ENCODE measurements at places on chromosomes 16 and 17.
A peak's percentile ranks its signal among the peaks of the same experiment; 100 is the strongest.

DNA sequence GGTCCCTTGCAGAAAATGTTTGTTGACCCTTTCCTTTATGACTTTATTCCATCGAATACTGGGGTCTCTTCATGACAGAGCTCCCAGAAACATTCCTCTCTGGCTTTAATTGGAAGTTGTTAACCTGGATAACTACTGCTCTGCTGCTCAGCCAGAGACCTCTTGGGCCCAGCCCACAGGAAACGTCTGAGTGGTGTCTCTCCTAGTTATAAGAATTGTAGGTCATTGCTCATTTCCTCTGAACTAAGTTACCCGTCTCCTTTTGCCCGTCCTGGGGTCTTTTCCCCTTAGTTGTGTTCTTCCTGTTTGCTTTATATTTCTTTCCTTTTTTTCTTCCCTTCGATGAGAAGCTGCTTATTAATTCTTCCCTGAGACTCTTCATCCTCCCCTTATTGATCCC, 9.0 kb downstream of the MAP2K6 start:
- no peak for DNase-seq

DNA sequence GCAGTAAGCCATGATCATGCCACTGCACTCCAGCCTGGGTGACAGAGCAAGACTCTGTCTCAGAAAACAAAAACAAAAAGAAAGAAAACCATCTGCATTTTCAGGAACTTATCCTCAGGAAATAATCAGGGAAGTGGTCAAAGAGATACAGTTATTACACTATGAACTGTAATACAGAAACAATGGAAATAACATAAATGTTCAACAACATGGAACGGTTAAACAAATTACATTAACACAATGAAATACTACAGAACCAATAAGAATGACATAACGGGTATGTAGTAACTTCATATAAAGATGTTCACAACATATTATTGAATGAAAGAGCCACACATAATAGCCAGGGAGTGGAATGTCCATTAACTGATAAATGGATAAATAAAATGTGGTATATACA, 6.7 kb downstream of the BBS2 start:
- DNase-seq: no peak

DNA sequence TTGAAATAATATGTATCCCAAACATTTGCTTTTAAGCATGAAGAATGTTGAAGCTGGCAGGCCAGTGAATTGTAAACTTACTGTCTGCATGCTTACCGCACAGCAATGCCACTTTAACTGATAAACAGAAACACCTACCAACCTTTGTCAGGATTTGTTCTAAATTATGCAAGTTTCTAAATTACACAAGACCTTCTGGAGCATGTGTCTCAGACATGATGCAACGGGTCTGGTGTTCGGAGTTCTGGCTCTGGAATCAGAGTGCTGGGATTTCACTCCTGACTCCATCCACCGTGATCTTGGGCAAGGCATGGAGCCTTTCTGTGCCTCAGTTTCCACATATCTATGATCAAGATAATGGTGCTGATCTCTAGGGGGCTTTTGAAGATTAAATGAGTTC, 111.2 kb downstream of the CCT6B start:
- peak; percentile 40 for DNase-seq

GRCh38 chr16:17011712-17012111, 459.0 kb downstream of the XYLT1 start:
- DNase-seq: no peak

- DNase-seq: peak; percentile 26
These were observed 59.1 kb downstream of the WSB1 start for GRCh38 chr17:27353033-27353460.

GRCh38 chr16:30766933-30767284, 4.8 kb downstream of the RNF40 start:
- DNase-seq: no peak

DNA sequence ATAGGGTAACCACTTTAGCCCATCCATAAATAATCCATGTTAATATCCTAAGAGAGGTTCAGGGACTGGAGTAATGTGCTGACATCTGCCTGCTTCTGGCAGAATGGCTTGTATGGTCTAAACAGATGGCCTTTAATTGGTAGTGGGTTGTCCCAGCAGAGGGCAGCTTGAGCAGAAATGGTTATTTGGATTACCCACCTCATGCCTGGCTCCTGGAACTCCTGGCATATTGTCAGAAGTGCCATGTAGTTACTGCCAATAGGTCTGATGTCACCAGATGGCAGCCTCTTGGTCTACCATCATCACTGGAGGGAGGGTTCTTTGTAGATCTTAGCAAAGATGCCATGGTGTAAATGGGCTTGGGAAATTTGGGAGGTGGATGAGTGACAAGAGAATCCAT, 157.5 kb upstream of the SOX9 start:
- no peak for DNase-seq

DNA sequence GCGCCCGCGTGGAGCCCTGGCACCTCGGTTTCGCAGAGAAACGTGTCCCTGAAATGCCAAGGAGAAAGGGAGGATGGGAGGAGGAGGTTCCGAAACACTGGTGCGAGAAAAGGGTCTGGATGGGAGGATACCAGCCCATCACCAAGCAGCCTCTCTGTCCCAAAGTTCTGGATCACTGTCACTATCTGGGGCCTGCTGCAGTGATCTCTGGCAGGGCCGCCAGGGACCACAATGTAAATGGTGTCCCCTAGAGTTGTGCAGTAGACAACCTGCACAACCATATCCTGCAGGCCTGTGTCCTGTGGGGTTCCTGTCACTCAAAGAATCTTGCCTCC, 229.3 kb downstream of the C16orf78 start:
- no peak for DNase-seq

- DNase-seq: no peak
These were observed 777.3 kb upstream of the EEF2KMT start for GRCh38 chr16:5874899-5875298.

- DNase-seq: no peak
These were observed 17.6 kb upstream of the FZD2 start for GRCh38 chr17:44539673-44540072.

DNA sequence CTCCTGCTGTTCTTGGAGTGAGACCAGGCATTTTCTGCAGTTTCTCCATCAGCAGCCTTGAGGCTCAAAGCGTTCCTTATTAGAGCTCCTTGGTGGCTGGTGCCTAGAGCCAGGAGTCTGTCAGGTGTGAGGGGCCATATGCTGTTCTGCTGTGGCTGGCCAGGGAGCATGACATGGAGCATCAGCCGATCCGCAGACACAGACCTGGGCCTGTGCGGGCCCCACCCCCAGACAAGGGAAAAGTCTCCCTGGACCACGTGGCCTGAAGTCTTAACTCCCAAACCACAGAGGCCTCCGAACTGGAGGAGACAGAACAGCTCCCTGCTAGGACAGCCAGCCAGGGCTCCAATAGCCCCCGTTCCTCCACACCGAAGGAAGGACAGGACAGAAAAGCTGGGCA, 162.7 kb upstream of the CIBAR2 start:
- no peak for DNase-seq

DNA sequence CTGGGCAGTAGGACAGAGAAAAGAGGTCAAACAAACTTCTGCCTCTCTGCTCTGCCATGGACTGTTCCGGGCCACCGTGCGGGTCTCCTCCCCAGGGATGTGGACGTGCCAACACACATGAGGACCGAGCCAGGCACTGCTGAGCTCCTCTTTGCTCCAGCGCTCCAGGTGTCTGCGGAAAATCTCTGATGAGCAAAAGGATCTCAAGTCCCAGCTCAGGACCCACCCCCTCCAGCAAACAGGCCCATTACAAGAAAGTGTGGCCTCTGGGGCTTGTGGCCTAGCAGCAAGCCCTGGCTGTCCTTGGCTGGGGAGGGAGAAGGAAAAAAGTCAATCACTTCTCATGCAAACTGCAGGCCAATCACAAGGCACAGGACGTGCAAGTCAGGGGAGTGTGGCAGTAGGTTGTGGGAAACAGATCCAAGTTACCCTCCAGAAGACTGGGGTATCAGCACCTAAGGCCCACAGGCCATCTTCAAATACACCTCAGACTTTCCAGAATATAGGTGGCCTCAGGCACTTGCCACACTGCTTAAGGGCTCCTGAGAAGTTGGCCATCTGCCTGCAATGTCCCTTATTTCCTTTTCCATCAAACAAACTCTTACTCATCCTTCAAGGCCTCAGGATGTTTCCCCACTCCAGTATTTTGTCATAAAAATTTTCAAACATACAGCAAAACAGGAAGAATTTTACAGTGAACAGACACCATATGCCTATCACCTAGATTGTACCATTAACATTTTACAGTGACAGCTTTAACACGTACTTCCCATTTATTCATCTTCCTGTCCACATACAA, 36.0 kb upstream of the SREBF1 start:
- DNase-seq: no peak

All from GM23248 (cell line).